ENCODE measurements at places on chromosomes 2 and 18. TPM values are rescaled to one million over a fixed set of nuclear protein-coding genes. Genes with fewer than 3 reads are reported as not detected.

The CAVIN2 gene
- total RNA-seq: 145 TPM

The CD207 gene
- 0.24 TPM for total RNA-seq

DNA sequence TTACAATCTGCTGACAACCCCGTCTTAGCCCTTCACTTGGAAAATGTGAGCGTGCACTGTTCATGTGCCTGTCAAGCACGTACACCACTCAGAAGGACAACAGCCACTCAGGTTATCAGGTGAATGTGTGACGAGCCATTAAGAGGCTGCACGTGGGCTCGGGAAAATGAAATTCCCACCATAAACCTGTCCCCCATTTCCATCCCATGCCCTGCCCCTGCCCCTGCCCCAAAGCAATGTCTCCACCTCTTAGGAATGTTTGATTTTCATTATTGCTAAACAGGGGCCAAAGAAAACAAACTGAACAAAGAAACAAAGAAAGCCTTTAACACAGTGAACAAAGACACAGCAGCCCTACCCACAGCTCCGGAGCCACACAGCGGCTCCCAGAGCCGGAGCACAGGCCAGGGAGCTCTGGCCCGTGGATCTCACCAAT is 90.5 kb downstream of the TMEM18 start:
- no peak for DNase-seq

DNA sequence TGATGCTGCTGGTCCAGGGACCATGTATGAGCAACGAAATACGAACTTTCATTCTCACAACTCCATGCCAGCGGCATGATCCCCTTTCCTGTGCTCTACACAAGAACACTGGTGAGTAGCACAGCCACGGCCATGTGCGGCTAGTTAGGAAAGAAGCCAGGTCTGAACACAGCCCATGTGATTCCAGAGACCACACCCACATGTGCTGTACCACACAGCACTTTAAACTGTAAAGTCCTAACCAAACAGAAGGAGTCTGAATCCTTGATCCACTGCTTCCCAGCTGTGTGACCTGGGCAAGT is 33.0 kb upstream of the ACAA2 start:
- no peak for DNase-seq

DNA sequence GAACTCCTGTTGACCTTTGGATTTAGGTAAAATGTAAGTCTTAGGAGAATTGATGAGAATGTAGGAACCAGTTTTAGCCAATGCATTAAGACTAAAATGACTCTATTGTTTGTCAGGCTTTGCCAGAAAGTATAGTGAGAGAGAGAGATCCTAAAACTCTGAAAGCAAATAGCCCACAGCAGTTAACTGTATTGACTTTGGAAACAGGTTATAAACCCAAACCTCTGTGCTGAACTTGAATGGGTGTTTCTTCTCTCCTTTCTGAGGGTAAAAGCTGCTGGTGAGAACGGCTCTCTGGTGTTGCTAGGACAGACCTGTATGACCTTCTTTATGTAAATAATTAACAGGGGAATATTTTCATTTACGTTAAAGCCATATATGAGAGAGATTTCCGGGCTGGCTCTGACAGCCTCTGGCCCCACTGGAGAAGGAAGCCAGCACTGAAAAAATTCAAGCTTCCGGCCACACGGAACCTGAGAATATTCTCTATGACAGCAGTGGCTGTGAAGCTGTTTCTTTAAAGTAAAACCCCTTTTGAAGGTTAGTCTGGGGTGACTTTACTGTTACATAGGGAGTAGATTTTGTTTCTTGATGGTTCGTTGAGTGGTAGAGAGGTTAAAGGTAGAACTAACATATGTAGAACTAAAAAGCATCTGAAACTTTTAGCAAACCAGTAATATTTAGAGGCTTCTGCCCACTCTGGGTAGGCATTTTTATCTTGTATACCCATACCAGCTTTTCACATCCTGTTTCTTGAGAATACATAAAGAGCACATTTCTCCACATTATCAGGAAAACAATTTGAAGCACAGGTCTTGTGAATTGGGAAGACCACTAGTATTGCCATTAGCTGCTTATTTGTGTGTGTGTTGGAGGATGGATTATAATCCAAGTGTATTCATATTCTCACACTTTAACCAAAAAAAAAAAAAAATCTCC is 123.8 kb downstream of the SPTBN1 start:
- no peak for DNase-seq

- DNase-seq: no peak
Observed at GRCh38 chr2:98676742-98677141, 54.2 kb downstream of the MGAT4A start.

- DNase-seq: no peak
Observed at GRCh38 chr2:109066917-109067597, 61.9 kb upstream of the SH3RF3 start.

The FZD7 gene
- 12.2 TPM for total RNA-seq

DNA sequence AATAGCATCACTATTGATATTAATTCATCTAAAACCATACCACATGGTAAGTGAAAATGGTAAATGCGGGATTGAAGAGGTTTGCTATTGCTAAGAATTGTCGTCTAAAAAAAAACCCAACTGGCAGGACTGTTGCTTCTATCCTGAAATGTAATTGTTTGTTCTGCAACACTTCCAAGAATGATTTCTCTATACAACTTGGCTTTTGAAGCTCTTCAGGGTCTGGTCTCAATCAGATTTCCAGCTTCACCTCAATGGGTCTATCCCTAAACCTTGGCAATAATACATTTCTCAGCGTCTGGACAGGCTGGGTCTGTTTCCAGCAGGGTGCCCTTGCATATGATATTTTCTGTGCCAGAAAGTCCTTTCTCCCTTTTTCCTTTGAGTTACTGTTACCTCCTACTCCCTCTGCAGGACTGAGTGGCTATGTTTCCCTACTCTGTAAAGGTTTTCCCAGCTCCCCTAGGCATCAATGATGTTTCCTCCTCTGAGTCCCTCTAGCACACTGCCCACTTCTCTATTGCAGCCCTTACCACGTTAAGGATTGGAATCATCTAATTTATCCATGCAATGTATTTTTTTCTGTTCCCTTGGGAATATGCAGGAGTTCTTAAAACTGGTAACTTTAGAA is 118.2 kb upstream of the REV1 start:
- DNase-seq: no peak

The RPS27A gene
- 564 TPM for total RNA-seq

GRCh38 chr18:48352051-48352755 is 57.0 kb downstream of the ZBTB7C start:
- no peak for DNase-seq

GRCh38 chr2:37085731-37086147 is 1.4 kb downstream of the GPATCH11 start:
- DNase-seq: no peak

- DNase-seq: no peak
Observed at GRCh38 chr2:28558158-28558820, 62.4 kb downstream of the PLB1 start.

DNA sequence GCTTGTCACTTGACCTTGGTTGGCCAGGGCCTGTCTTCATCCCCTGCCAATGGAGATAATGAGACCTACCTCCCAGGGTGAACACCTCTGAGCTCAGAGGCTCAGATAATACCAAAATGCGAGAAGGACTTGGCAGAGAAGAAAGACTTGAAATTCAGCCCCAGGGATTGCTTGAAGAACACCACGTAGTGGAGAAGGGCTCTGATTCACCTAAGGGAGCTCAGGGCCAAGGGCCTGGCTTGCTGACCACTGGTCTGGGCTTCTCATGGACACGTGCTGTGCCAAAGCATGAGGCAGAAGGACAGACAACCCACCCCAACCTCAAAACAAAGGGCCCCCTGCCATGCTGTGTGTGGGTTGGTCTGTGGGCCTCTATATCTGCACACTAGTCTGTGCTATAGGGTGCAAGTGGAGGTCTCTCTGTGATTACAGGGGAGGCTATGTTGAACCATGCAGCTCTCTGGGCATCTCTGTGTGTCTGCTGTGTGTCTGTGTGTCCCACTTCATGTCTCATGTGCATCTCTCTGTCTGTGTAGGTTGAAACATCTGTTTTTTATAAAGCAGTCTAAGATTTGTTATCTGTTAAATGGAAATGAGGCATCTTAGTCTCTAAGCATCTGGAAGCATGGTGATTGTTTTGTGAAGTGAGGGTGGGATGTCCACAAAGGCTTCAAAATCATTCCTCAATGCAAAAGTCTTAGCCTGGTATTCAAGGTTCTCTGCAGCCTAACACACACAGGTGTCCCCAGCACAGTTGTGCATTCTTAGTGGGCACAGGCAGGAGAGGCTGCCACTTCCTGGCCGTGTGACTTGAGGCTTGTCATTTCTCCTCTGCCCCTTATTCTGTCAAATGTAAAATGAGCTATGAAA is 61.0 kb upstream of the EPAS1 start:
- DNase-seq: no peak

DNA sequence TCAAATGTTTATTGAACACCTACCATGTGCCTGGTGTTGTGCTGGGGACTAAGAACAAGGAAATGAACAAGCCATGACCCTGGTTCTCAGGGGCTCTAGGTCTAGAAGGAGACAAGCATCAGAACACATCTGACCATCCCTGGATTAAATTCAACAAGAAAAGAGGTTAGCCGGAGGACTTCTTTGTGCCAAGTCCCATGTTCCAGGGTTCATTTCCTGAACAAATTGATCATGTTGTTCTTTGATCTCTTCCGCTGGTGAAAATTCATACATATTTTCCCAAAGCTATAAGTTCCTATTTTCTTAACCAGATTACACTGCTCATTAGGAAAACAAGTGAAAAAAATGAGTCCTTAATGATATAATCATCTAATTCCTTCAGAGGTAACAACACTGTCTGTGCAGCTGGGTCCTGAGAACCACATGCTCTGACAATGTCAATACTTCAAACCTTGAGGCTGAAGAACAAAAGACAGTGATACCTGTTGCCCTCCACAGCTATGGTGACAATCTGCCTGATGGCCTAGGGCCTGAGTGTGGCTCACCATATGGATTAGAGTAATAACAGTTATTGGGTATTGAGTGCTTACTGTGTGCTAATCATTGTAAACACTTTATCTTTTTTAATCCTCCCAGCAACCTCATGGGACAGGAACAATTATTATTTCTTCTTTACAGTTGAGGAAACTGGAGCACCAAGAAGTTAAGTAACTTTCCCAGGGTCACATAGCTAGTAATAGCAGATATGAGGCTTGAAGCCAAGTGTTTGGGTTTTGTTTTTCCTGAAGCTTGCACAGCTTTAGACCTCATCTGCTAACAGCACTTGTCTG is 24.6 kb upstream of the INO80C start:
- DNase-seq: no peak

DNA sequence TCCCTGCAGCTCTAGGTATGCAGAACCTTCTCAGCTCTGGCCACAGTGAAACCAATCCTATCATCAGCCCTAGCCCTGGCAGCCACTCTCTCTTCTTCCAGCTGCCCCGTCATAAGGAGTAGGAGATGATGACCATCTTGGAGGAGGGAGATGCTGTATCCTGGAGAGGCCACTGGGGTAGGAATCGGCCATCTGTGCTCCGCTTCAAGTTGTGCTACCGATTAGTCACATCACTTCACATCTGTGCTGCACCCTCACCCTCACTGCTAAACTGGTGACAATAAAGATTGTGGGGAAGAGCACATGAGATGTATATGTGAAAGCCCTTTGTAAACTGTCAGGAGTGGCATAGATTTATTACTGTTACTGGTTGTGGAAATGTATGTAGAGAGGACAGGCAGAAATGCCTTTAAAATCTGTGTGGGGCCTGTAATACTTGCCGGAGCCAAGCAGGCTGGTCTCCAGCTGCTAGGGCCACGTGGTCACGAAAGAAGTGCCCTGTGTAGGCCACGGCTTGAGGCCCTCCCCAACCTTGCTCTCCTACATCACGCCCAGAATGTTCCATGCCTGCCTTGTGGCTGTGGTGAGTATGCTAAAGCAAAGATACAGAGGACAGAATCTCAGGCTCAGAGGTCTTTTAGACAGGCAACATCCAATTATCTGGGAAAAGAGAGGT is 236.8 kb downstream of the CLIP4 start:
- no peak for DNase-seq

DNA sequence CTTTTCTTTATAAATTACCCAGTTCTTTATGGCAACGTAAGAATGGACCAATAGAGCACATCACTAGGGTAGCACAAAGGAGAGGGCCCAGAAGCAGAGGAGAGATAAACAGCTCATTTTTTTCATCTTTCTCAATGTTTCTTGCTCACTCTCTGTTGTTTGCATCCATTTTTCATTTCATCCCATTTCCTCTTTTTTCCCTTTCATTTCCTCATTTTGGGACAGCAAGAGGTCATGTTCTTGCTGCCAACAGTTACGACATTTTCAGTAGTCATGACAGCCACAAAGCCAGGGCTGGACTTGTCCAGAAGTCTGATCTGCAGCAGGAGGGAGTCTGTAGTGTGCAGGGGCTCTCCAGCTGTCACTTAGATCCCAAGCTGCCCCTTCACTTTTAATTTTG is 52.7 kb upstream of the CYP1B1 start:
- no peak for DNase-seq

DNA sequence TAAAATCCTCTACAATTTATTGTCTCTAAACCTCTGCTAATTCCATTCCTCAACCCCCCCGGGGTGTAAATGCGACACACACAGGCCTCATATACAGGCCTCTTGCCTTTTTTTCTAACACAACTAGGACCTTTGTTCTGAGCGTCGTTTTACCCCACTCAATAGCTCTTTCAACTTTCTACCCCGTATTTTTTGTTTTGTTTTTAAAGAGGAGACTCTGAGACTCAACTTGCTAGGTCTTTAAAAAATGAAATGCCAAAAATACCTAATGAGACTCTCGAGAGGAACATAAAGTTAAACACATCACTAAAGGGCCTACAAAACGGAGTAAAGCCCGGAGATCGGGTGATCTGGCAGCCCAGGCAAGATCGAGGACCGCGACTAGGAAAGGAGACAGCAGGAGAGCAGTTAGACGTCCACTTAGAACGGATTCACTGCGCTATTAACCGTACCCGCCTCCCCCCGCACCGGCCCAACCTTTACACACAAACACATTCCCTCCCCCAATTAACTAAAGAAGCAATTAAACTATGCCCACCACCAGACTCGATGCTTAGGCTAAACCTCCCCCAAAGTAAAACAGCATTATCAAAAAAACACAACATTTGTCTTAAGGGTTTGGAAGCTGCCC is 1.7 kb downstream of the TRIP12 start:
- no peak for DNase-seq

The PPM1G gene
- 42.1 TPM for total RNA-seq

The CAPN10 gene
- total RNA-seq: 17.9 TPM

The DYNC1I2 gene
- 59.9 TPM for total RNA-seq

DNA sequence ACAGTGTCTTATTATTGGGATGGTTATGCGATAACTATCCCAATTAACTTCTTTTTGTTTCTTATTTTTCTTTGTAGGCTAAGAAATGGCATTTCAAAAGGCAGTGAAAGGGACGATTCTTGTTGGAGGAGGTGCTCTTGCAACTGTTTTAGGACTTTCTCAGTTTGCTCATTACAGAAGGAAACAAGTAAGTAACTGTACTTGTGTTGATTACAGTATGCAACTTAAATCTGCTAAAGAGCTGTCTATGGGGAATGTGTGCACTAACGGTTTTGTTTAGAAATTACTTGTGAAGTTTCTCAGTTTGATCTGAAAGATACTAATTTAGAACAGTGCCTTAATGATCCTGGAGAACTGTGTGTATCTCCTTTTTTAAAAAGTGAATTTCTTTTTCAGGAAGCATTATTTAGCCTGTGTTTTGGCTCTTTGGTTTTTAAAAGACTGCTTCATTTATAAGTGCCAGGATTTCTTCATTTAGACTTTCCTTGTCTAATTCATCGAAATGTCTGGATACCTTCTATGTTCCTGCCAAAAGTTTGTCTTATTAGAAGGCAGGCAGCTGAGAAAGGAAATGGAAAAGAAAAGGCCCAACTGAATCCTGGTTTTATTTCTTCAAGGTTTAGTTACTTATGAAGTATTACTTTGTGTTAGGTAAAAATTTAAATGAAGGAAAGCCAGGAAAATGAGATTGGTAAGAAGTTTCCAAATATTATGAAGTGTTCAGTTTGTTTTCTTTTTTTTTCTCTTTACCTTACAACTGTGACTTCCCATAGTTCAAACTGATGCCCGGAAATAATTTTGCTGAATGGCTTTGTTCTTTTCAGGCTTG is 40.1 kb downstream of the GPD2 start:
- DNase-seq: no peak
